Type B pancreatic cell (in vitro differentiated cells): ENCODE measurements at places on chromosomes 7 and 10. TPM values are rescaled to one million over a fixed set of nuclear protein-coding genes. Genes with fewer than 3 reads are reported as not detected.

DNA sequence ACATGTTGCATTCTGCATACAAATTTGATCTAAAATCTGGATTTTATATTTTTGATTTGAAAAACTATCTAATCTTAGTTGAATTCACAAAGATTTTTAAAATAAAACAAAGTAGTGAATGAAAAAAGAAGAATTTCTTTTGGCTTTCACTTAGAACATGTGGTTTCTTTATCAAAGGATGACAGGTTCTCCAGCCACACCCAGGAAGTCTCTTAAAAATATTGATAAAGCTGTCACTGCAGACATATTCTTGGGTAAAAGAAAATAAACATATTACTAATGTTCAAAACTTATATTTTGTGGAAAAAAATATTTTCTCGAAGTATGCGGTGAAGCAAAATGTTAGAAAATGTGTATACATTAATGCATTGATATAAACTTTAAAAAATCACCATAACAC lies 44.3 kb downstream of the ARL4A start:
- H3K27ac ChIP-seq = no peak overlapping the region
- H3K4me3 ChIP-seq = no peak overlapping the region
- peaks cover 13% of the 10 kb centered on the region for H3K4me1 ChIP-seq
- no peak for DNase-seq
- H3K27me3 ChIP-seq = no peaks in the 10 kb centered on the region

DNA sequence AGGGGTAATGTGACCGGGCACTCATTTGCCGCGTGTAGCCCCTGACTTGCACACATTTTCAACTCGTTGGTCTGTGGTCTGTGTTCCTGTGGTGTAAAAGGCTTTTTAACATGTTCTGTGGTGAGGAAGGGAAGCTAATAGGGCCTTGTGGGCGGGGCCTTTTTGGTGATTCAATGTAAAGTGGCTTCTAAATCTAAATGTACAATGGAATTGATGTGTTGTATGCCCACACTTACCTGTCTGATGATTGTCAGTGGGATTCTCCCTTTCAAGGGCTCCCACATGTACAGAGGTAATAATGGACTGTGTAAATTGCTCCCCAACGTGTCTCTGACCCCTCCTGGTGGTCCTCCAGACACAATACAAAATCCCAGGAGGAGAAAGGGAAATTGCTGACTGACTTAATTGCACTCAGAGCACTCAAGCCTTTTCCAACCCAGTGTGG lies 43.1 kb upstream of the GATAD1 start:
- no peak overlapping the region for H3K27ac ChIP-seq
- H3K4me1 ChIP-seq = no peaks in the 10 kb centered on the region
- DNase-seq = no peak
- H3K36me3 ChIP-seq = peaks cover 6% of the 10 kb centered on the region
- H3K4me3 ChIP-seq = no peak overlapping the region

- H3K4me1 ChIP-seq = peaks cover 24% of the 10 kb centered on the region
- peak overlapping the region; percentile 0 for H3K27ac ChIP-seq
- H3K4me3 ChIP-seq = no peak overlapping the region
- no peaks in the 10 kb centered on the region for H3K27me3 ChIP-seq
- H3K36me3 ChIP-seq = peaks cover 4% of the 10 kb centered on the region
Observed at GRCh38 chr10:114638821-114639625, 19.1 kb downstream of the ABLIM1 start.

DNA sequence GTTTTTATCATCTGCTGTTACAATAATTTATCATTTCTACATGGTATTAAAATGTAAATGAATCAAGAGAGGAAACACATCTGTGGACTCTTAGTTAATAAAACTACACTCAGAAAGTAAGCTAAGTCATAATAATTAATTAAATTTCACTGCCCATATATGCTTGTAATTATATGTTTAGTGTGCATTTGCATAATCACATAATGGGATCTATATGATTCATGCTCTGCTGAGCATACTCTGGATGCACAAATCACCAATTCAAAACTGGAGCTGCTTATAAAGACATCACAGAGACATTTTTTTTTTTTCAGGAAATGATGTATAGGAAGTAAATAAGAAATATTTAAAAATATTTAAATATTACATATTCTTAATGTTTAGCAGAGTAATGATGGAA lies 151.6 kb upstream of the STEAP4 start:
- H3K4me1 ChIP-seq = no peaks in the 10 kb centered on the region
- DNase-seq = no peak
- H3K27me3 ChIP-seq = no peaks in the 10 kb centered on the region
- no peak overlapping the region for H3K27ac ChIP-seq
- no peaks in the 10 kb centered on the region for H3K36me3 ChIP-seq
- H3K4me3 ChIP-seq = no peak overlapping the region

DNA sequence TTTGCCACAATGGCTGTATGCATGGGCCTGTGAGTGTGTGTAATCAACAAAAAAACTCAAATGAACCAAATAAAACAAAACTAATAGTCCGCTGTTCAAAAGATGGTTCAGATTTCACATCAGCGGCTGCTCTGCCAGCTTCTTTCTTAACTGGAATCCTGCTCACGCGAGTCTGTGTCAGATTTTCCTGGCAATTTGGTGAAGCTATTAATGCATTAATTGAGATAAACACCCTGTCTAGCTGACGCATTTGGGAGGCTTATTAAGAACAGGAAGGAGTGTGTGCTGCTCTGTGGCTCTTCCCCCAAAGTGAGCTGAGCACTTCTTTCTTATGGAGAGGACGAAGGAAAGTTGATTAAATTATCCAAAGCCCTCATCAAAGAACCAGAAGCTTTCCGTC lies 336.6 kb upstream of the MKI67 start:
- H3K4me1 ChIP-seq = no peaks in the 10 kb centered on the region
- H3K27me3 ChIP-seq = peaks cover 28% of the 10 kb centered on the region
- DNase-seq = no peak

DNA sequence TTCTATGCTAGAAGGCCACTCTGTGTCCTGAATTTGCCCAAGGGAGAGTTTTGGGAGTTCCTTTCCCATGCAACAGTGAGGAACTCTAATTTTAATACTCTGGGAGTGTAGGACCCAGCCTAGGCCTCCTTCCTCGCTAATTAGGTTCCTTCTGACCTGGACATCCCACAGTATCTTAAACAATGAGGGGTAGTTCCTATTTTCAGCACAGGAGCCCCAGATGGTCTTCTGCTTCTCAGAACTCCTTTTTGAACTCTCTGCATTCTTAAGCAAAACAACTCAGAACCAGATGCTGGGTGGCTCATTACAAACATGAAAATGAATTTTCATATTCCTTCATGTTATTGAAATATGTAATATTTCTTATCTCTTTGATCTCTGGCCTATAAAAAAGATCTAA lies 116.9 kb downstream of the LRMDA start:
- no peak overlapping the region for H3K4me3 ChIP-seq
- H3K4me1 ChIP-seq = peaks cover 34% of the 10 kb centered on the region
- H3K36me3 ChIP-seq = peaks cover 6% of the 10 kb centered on the region
- DNase-seq = no peak

DNA sequence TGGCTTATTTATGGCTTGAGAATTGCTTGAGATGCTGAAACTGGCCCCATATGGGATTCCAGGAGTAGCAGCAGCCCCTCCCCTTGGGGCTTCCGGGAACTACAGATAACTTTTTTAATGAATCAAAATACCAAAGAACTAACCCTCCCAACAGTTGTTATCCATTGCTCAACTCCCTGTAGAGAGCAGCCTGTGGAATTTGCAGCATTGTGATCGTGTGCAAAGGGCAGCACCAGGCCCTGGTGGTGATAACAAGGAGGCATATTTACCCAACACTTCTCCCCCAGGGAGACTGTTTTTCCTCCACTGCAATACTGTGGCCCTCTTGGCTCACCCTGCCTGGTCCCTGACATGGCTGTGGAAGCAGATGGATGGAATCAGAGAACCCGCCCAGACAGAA lies 196.2 kb downstream of the PLXNA4 start:
- H3K4me1 ChIP-seq = peaks cover 43% of the 10 kb centered on the region
- no peak overlapping the region for H3K4me3 ChIP-seq
- no peak overlapping the region for H3K27ac ChIP-seq
- peaks cover 5% of the 10 kb centered on the region for H3K27me3 ChIP-seq
- H3K36me3 ChIP-seq = no peaks in the 10 kb centered on the region

DNA sequence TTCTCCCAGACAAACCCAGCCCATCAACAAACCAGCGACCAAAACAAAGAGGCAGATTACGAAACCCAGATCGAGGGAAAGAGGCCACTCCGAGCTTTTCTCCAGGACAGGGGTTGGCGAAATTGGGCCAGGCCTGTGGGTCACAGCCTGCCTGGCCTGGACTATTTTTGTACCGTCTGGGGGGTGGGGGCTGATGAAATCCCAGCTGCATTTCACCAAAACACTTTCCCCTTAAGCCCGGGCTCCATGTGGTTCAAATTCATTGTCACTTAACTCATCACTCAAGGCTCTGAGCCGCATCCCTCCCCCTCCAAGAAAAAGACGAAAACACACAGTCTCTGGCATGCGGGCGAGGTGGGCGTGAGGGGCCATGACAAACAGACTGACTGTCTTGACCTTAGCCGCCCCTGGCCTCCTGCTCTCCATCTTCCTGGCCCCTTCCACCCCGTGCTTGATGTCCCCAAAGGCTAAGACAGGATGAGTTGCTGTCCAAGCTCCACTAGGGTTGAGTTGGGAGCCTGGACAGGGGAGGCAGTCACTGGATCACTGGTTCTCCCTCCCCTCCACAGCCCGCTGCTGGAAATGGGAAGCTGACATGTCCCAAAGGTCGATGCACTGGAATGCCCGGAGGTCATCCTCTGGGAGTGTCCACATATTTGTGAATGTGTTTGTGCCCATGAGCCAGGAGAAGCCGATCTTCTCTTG lies 19.2 kb downstream of the TMEM270 start:
- peaks cover 12% of the 10 kb centered on the region for H3K4me1 ChIP-seq
- no peak for DNase-seq
- H3K36me3 ChIP-seq = no peaks in the 10 kb centered on the region
- peak overlapping the region; percentile 39 for H3K27ac ChIP-seq

DNA sequence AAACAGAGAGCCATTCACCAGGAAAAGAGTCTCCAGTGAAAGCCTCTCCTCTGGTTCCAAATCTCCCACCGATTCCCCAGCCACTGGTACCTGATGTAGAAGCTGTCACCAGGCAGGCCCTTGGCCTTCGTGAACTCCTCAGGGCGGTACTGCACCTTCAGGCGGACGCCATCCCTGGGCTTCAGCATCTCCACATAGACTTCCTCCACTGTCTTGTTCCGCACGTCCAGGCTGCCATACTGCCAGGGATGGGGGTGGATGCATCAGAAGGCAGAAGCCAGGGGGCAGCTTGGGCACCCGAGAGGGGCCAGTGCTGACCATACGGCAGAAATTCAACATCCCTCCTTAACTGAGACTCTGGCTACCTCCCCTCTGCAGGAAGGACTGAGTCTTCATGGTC lies 118.8 kb downstream of the DLG5 start:
- H3K36me3 ChIP-seq = peaks cover 10% of the 10 kb centered on the region
- no peak overlapping the region for H3K4me3 ChIP-seq
- DNase-seq = no peak
- no peaks in the 10 kb centered on the region for H3K4me1 ChIP-seq
- no peak overlapping the region for H3K27ac ChIP-seq
- H3K27me3 ChIP-seq = no peaks in the 10 kb centered on the region

DNA sequence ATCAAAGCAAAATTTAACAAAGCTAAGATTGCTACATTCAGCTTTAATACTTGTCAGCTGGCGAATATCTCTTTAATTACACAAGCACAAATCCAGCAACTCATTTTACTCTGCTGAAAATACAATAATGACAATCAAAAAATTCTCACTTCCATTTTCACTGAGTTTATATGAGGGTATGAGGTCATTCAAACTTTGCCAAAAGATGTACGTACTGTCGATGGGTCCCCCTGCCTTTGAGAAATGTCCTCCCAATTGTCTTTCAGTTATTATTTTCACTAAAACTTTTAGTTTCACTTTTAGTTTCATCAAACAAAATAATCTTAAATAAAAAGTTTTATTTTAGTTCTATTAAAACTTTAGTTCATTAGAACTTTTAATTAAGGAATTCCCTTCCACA lies 159.5 kb upstream of the WDR11 start:
- no peaks in the 10 kb centered on the region for H3K27me3 ChIP-seq
- H3K36me3 ChIP-seq = no peaks in the 10 kb centered on the region
- H3K4me1 ChIP-seq = no peaks in the 10 kb centered on the region
- H3K4me3 ChIP-seq = no peak overlapping the region

DNA sequence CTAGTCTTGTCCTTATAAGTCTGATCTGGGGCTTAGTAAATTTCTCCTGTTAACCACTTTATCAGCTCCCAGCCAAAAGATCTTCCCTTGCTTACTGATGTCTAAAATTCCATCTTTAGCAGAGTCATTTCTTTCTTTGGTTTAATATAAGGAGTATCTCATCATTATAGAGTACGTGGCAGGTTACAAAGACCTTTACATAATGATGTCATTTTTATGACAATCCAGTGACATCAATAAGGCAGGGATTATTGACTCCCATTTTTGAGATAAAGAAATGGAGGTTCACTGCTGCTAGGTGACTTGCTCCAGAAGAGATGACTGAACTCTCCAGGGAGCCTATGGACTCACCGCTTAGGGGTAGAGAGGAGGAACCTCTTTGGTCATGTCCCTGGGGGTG lies 8.1 kb upstream of the IFRD1 start:
- no peak overlapping the region for H3K4me3 ChIP-seq
- H3K27me3 ChIP-seq = no peaks in the 10 kb centered on the region
- H3K27ac ChIP-seq = no peak overlapping the region
- no peaks in the 10 kb centered on the region for H3K4me1 ChIP-seq

DNA sequence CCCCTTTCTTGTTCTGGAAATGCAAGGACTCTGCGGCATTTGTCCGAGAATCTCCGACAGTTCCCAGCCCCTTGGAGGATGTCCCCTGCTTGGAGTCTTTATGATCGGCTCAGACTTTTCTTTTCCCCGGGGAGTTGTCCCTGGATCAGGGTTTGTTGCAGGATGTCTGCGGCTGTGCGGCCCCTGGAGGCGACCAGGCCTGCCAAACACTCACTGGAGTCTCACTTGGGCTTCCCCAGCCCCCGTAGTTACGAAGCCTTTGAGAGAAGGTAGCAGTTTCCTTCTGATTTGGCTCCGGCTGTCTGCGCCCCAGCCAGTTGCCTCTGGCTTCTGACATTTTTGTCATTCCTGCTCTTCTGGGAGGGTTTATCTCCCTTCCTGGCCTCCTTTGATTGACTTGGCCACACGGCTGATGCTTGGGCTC lies 16.1 kb downstream of the COL26A1 start:
- peaks cover 23% of the 10 kb centered on the region for H3K36me3 ChIP-seq
- peak overlapping the region; percentile 61 for H3K4me3 ChIP-seq
- no peak for DNase-seq
- H3K27me3 ChIP-seq = no peaks in the 10 kb centered on the region

GRCh38 chr7:94933256-94933990 lies 26.0 kb downstream of the PPP1R9A start:
- no peak for DNase-seq
- no peak overlapping the region for H3K4me3 ChIP-seq
- no peaks in the 10 kb centered on the region for H3K27me3 ChIP-seq
- no peak overlapping the region for H3K27ac ChIP-seq
- no peaks in the 10 kb centered on the region for H3K36me3 ChIP-seq

- H3K27ac ChIP-seq = no peak overlapping the region
- H3K36me3 ChIP-seq = peaks cover 4% of the 10 kb centered on the region
- H3K4me3 ChIP-seq = no peak overlapping the region
- no peaks in the 10 kb centered on the region for H3K27me3 ChIP-seq
Observed at GRCh38 chr10:133438711-133439273, 14.4 kb upstream of the SPRN start.

The ADAMTS14 gene
- 0.29 and 1.4 TPM in 2 replicates for total RNA-seq

The TRPV5 gene
- not detected in 2 replicates for total RNA-seq

The GRM3 gene
- total RNA-seq = 0.46 and 0.79 TPM in 2 replicates

The LHFPL3 gene
- total RNA-seq = 0.31 TPM in 1 of 2 replicates, not detected in the other

The SHTN1 gene
- 18.2 and 35.6 TPM in 2 replicates for total RNA-seq

The PRTFDC1 gene
- total RNA-seq = 12.4 and 22.9 TPM in 2 replicates

The GTPBP4 gene
- total RNA-seq = 57.8 and 65.9 TPM in 2 replicates

The LOXL4 gene
- total RNA-seq = 40.5 and 59.4 TPM in 2 replicates
